ENCODE measurements at places on chromosomes 4 and X.

- no peak for DNase-seq
Measured at GRCh38 chr4:181677621-181678020, 565.6 kb upstream of the TENM3 start.

- no peak for DNase-seq
Measured at GRCh38 chr4:26217961-26218676, 102.7 kb upstream of the RBPJ start.

DNA sequence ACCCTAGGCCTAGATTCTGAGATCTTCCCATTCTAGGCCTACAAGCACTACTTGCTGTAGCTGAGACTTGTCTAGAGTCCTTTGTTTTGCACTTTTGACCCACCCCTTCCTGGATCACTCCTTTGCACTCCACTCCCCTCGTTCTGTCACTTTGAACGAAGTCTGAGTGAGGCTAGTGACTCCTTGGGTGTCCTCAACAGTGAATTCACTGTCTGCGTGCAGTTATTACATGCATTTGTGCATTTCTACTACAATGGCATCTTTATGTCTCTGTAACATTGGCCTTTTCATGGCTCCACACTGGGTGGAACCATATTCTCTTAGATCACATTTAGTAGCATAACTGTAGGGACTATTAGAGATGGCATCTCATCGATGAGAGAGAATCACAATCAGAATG, 50.5 kb downstream of the OCRL start:
- no peak for DNase-seq

- DNase-seq: no peak
Measured at GRCh38 chrX:9884031-9884779, 83.0 kb upstream of the CLDN34 start.

DNA sequence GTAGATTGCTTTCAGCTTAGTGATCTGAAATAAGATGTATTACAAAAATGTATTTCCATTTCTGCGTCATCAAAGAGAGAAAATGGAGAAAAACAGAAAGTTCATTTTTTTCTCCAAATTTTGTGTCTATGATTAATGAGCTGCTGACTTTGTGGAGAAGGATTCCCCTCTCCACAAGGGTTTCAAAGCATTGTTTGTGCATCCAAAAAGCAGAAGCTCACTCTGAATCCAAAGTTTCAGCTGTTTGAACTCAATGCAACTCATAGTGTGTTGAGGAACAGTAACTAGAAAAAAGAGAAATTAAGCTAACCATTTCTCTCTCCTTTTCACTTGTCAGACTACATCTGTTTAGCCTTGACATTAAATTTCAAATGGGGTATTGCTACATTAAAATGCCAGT, 62.9 kb upstream of the SLC7A11 start:
- no peak for DNase-seq

- DNase-seq: no peak
Measured at GRCh38 chrX:112851161-112851779, 10.6 kb upstream of the AMOT start.

- DNase-seq: no peak
Measured at GRCh38 chr4:40846532-40846931, 96.8 kb downstream of the NSUN7 start.

DNA sequence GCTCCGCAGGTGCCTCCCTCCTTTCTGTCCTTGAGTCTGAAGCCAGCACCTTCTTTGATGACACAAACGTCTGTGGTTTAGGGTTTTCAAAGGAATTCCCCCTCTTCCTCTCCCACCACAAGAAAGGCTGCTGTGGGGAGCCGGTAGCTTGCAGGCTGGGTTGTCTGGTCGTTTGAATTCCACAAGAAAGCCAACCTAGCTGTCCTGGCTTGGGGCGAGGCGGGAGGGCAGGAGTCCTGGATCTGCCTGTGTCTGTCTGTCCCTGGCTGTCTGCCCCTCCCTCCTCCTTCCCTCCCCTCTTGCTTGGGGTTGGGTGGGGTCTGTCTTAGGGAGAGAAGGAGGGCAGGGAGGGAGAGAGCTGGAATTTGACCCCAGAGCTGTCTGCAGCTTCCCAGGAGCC, 56.3 kb downstream of the SHROOM2 start:
- no peak for DNase-seq

DNA sequence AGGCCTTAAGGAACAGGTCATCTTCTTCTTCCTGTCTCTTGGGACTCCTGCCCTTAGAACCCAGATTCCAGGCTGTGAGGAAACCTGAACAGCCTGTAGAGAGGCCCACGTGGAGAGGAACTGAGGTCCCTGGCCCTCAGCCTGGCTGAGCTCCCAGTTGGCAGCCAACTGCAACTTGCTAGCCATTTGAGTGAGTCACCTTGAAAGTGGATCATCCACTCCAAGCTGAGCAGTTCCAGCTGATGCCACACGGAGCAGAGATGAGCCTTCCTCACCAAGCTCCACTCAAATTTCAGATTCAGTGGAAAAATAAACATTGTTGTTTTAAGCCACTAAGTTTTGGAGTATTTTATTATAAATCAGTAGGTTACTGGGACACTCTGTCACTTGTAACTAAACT, 392.5 kb downstream of the BCOR start:
- DNase-seq: no peak

DNA sequence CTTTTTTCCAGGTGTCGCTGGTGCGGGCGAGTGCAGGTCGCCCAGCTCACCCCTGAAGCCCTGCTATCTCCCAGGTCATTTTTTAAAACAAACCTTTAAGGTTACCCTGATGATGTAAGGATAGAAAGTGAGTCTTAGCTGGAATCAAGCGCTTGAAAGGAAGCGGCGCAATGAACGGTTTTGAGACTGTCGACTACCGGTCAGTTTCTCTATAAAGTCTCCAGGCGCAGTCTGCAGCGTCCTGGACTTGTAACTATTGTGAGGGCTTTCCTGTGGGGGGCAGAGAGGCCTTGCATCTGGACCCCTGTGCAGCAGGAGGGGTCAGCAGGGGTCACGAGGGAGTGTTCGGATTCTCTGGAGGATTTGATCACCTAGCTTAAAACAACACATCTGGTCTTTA, 1.6 kb downstream of the KIT start:
- no peak for DNase-seq

DNA sequence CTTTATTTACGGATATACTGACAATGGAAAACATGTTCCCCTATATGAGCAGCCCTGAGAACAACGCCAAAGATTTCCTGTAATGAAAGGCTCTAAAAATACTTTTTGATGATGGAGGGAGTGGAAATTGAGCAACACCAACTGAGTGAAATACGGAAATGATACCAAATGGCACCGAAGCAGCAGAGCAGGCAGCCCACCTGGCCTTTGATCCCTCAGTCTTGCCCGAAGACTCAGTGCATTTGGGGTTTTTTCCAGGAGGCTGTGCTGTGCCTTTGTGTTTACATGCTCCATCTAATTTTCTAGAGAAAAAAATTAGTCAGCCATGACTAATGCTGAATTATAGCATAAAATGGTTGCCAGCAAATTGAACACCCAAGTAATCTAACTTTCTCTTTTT, 169.9 kb upstream of the RBPJ start:
- no peak for DNase-seq

GRCh38 chr4:187064033-187064432, 340.4 kb upstream of the FAT1 start:
- DNase-seq: no peak

- no peak for DNase-seq
Measured at GRCh38 chr4:37879365-37879764, 11.5 kb upstream of the TBC1D1 start.

DNA sequence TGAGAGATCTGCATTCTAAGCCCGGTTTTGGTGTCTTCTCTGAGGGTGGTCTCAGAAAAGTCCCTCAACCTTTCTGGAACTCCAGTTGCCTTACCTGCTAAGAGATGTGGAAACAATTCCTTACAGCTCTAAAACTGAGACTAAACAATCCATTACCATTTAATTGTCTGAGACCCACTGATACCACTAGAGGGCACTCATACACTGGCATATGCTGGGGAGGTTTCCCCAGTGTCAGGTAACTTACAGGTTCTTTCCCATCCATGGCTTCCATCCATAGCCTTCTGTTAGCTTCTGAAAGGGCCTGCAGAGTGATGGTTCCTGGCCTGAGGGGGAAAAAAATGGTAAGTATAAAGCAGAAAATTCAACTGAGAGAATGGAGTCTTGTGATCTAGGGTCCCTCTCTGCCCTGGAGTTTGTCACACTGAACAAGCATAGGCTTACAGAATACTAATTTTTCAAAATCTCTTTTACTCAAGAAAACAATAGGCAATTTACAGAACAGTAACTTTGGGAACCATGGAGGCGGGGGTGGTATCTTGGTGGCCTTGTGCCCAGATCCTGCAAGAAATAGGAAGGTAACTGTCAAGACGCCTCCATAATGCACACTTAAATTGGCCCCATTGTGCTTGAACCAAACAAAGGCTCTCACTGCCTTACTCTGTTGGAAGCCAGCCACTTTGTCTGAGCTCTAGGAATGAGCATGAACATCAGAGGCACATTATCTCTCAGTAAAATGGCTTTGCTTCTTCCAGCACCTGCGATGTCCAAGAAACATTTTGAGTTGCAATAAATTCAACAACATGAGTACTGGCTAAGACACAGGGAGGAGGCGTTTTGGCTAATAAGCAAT, 236.1 kb downstream of the OPHN1 start:
- no peak for DNase-seq

GRCh38 chr4:115128037-115128436, 14.6 kb upstream of the NDST4 start:
- no peak for DNase-seq

GRCh38 chr4:151535366-151535765, 126.4 kb downstream of the FHIP1A start:
- no peak for DNase-seq

- no peak for DNase-seq
Measured at GRCh38 chrX:134736356-134736755, 78.1 kb upstream of the PLAC1 start.

GRCh38 chr4:1240721-1241465, 8.0 kb downstream of the CTBP1 start:
- no peak for DNase-seq

DNA sequence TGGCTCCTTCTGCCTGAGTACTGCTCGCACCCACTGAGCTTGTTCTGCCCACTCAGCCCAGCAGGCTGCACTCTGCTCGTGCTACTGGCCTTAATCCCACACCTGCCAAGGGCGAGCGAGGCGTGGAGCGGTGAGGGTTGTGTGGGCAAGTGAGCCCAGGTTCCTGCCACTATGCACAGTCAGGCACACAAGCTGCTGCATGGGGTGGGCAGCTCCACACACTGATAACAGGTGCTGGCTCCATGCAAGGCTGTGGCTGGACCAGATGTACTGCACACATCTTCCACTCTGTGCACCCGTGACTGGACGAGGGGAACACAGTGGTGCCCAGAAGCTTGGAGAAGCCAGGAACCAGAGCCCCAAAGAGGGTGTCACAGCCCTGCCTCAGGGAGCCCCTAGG, 184.3 kb upstream of the NUDT6 start:
- no peak for DNase-seq

GRCh38 chrX:123263270-123263669, 79.2 kb downstream of the GRIA3 start:
- DNase-seq: no peak

DNA sequence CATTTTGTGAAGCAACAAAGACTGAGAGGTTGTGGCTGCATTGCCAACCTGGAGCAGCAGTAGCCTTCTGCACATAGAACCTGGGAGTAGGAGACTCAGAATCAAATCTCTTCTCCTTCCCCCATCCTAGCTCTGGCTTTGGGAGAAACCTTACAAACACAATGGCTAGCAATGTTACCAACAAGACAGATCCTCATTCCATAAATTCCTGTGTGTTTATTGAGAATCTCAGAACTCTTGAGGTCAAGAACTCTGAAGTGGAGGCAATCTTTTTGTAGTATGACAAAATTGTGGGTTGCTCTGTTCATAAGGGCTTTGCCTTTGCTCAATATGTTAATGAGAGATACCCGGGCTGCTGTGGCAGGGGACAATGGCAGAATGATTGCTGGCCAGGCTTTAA, 406.7 kb upstream of the SPANXN1 start:
- DNase-seq: no peak

GRCh38 chrX:96575011-96575410, 109.6 kb upstream of the DIAPH2 start:
- DNase-seq: no peak

GRCh38 chr4:102055805-102056204, 265.3 kb downstream of the BANK1 start:
- no peak for DNase-seq

DNA sequence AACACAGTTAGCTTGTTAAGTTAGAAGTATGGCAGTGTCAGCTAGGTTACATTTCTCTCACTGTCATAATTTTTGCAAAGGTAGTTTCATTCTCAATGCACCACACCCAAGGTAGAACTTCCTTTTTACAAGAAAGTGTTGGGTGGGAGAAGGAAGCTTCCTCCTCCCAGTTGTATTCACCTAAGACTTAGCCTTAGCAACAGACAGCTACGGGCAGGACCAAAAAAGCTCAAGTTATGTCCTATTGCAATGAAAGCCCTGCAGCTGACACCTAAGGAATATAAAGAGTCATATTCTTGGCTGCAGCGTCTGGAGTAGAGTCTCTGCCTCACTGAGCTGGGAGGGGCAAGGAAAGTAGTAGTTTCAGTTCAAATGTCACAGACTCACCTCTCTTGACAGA, 25.1 kb upstream of the PRDM8 start:
- DNase-seq: no peak

GRCh38 chr4:54658252-54659093, 716 bp downstream of the KIT start:
- no peak for DNase-seq

GRCh38 chrX:10474913-10475568, 145.3 kb downstream of the MID1 start:
- no peak for DNase-seq

DNA sequence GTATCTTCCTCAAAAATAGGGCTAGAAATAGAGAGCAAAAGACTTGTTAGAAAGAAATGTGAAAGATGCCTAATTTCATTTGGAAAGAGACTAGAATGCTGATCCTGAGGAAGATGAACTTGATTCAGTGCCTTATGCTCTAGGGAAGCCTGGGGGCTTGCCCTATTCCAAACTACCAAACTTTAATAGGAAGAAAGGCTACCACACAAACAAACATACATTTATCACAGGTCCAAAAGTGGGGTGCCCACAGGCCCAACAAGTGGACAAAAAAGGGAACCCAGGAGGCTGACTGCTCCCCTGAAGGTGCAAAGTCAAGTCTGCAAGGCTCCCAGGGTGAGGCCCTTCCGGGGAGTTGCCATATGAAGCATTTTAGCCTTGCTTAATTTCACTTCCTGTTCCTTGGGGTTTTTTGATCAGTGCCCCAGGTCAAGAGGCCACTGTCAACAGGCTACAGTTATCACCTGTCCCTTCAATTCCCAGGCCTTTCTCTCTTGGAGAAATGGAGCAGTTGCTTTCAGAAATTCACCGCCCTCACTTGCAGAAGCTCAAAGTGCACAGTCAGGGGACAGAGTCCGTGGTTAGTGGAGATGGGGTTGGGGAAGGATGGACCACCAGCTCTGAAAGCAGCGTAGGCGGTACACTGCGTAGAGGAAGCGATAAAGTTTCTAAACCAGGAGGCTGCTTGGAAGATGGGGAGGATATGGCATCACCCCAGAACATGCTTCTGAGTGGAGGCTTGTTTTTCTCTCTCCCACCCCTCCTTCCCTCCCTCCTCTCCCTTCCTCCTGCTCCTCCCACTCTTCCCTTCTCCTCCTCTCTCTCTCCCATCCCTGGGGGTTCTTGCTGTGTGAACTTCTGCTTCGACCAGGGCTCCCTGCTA, 36.4 kb downstream of the TMEM154 start:
- DNase-seq: no peak
